ENCODE measurements at places on chromosomes 4 and X. TPM values are rescaled to one million over a fixed set of nuclear protein-coding genes. Genes with fewer than 3 reads are reported as not detected.

The DGKK gene
- 2.9 TPM for total RNA-seq

The MSL3 gene
- total RNA-seq = 11.3 TPM

The SRPX gene
- 7.7 TPM for total RNA-seq

DNA sequence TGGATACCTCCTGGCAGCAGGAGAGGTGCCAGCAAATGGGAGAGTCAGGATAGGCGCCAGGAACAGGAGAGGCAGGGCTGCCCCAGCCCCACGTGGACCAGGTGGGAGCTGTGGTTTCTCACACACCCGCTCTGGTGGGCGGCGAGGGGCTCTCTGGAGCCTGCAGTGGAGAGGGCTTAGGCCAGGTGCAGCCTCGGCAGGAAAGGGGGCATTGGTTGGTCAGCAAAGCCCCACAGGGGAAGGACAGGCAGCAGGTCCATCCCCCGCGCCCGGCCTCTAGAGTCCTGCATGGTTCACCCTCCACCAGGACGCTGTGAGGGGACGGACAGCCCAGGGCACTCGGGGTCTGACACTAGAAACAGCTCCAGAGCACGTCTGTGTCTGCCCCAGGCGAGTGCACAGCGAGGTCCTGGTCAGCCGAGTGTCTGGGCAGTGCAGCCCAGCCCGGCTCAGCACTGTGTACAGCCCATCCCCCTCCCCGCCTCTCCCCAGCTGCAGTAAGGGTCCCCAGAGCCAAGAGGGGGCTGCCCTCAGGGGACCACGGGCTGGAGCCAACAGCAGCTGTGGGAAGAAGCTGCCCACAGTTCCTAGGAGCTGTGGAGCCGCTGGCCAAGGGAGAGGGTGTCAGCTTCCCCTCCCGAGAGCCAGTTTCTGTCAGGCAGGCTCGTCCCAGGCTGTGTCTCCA lies 8.2 kb downstream of the ATP5ME start:
- H3K36me3 ChIP-seq = peaks cover 4% of the 10 kb centered on the region
- peaks cover 3% of the 10 kb centered on the region for H3K4me1 ChIP-seq
- DNase-seq = no peak
- H3K4me3 ChIP-seq = no peak overlapping the region
- H3K27ac ChIP-seq = no peak overlapping the region
- no peaks in the 10 kb centered on the region for H3K27me3 ChIP-seq

The GPC4 gene
- 120 TPM for total RNA-seq

The ATP8A1 gene
- total RNA-seq = 15.1 TPM

DNA sequence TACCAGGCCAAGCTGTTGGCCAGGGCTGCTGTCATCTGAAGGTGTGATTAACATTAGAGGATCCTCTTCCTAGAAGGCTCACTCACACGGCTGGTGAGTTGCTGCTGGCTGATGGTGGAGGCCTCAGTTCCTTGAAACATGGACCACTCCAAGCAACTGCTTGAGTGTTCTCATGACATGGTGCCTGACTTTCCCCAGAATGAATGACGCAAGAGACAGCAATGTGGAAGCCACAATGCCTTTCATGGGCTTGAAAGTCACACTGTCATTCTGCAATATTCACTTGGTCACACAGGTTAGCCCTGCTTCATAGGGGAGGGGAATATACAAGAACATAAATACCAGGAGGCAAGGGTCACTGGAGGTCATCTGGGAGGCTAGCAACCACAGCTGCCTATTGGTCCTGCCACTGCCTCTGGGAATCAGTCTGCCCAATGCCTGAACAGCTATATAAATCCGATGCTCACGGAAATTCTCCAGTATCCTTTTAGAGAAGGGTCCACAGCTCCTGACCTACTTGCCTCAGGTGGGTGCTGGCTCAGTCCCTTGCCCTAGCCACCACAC lies 97.1 kb upstream of the MAML3 start:
- H3K36me3 ChIP-seq = no peaks in the 10 kb centered on the region
- peaks cover 48% of the 10 kb centered on the region for H3K4me1 ChIP-seq
- no peak for DNase-seq

DNA sequence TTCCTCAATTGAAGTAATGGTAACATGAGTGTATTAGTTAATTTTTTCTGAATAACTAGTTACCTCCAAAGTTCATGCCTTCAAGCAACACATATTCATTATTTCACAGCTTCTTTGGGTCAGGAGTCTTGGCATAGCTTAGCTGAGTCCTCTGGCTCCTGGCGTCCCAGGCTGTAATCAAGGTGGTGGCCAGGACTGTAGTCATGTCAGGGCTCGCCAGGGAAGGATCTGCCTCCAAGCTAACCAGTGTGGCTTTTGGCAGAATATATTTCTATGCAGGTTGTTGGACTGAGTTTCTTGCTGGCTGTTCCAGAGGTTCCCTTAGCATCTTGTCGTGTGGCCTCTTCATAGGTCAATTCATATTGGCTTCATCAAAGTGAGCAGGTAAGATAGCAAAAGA lies 10.0 kb upstream of the HS3ST1 start:
- H3K36me3 ChIP-seq = peaks cover 43% of the 10 kb centered on the region
- H3K4me3 ChIP-seq = no peak overlapping the region
- DNase-seq = no peak
- no peaks in the 10 kb centered on the region for H3K27me3 ChIP-seq
- no peak overlapping the region for H3K27ac ChIP-seq
